Tongue (tissue), 3 donors: ENCODE measurements at places on chromosomes 5 and 9. TPM values are rescaled to one million over a fixed set of nuclear protein-coding genes. Genes with fewer than 3 reads are reported as not detected.

SH2D3C gene
- 13.6 TPM for total RNA-seq

- no peak for DNase-seq
Observed at GRCh38 chr9:86649913-86650312, 295.7 kb upstream of the TUT7 start.

DNA sequence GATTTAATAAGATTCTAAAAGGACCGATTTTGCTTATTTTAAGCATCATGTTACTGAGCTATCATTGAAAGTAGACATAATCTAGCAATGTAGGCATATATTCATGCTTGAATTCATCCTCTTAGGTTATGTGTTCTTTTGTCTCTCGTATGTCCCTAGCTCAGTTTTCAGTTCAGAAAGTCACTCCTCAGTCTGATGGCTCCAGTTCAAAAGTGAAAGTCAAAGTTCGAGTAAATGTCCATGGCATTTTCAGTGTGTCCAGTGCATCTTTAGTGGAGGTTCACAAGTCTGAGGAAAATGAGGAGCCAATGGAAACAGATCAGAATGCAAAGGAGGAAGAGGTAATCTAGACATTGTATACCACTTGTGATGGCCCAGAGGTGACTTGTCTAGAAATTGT lies 39.2 kb downstream of the HSPA4 start:
- DNase-seq, result no peak

DNA sequence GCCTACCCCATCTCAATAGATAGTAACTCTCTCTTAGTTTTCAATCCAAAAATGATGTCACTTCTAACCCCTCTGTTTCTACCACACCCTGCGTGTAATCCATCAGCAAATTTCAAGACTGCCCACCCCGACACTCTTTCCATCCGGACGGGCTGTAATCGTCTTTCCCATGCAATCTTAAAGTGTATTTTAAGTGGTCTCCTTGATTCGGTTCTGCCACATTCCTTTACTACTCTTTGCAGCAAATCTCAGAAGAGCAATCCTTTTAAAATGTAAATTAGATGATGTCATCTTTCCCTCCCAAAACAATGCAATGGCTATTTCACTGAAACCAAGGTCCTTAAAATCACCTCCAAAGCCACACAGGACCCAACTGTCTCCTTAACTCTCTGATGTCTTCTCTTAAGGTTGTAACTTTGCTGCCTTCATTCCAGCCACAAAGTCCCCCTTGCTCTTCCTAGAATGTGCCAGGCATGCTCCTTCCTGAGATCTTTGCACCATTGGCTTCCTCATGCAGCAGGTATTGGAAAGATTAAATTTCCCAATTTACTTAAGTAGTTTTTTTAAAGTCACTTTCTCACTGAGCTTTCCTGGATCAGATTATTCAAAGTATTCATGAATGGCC lies 932.5 kb upstream of the WWC1 start:
- DNase-seq, result no peak

- DNase-seq, result no peak
Observed at GRCh38 chr5:154211641-154212390, 21.3 kb downstream of the GALNT10 start.

DNA sequence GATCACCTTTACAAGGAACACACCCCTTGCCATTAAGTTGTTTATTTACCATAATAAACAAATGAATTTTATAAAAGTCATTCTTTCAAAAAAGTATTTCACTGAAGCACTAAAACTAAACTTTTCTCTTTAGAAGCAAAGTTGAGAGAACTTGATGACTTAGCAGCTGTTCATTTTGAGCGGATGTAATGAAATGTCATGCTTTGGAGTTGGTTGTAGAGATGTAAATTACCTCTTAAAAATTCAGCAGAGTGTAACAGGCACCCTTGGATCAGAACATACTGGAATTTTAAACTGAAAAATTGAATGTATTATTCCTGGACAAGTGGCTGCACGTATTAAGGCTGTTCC lies 617.2 kb downstream of the PDE4D start:
- DNase-seq, result peak; percentile 71

DNA sequence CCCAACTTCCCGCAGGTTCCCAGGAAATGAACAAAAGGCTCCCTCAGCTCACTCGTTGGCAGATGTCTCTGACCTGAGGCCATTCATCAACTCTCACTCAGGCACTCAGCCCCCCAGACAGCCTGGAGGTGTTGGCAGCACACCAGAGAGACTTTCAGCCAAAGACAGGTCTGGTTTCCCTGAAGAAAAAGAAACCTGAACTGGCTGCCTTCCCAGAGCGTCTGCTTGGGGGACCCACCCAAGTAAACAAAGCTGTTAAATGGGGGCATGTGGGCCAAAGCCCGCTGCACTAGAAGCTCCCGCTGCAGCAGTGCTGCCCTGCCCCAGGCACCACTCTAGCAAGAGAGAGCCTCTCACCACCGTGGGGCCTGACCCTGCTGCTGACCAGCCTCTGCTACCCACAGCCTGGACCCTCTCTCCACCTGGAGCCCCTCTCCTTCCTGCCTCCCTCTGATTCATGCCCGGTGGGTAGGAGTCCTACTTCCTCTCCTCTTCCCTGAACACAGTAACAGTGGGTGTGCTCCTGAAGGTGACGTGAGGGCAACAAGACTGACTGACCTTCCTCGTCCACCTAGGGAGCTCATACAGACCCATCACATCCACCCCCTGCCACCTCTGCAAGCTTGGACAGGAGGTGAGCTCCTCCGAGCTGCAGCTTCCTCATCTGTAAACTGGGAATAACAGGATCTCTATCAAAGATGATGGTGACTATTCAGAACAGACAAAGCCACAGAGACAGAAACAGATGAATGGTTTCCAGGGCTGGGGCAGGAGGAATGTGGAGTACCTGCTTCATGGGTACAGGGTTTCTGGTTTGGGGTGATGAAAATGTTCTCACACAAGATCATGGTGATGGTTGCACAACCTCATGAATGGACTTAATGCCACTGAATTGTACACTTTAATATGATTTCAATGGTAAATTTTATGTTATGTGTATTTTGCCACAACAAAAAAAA lies 31.0 kb upstream of the GABRP start:
- peak; percentile 83 for DNase-seq

- no peak for DNase-seq
Observed at GRCh38 chr5:149796836-149797235, 66.7 kb downstream of the PPARGC1B start.

COL15A1 gene
- total RNA-seq, result 455 TPM

EPB41L4A gene
- 9.7 TPM for total RNA-seq

GRCh38 chr5:54257366-54258118 lies 52.8 kb downstream of the ARL15 start:
- DNase-seq, result no peak

SPINK6 gene
- not detected for total RNA-seq

SLC22A4 gene
- total RNA-seq, result 1.7 TPM

DNA sequence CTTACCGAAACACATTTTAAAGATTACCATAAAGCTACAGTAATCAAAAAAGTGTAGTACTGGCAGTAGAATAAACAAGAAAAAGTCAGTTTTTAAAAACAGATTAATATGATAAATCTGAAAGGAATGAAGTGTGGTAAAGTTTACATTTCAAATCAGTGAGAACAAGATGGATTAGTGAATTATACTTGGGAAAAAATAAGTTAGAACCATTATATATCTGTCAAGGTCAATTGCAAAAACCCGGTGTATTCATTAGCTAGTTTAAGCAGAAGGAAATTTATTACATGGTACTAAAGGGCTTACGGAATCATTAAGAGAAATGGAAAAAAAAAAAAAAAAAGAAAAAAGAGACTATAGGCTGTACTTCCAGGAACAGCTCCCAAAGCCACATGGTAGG lies 164.3 kb downstream of the MUSK start:
- no peak for DNase-seq

GRCh38 chr5:53003144-53003543 lies 14.0 kb downstream of the ITGA2 start:
- no peak for DNase-seq

SOWAHA gene
- total RNA-seq, result 0.10 TPM
